NCI-H524 treated with DMSO at 0.1 percent for 48 hours (cell line): ENCODE measurements at places on chromosomes 12 and 14.

DNA sequence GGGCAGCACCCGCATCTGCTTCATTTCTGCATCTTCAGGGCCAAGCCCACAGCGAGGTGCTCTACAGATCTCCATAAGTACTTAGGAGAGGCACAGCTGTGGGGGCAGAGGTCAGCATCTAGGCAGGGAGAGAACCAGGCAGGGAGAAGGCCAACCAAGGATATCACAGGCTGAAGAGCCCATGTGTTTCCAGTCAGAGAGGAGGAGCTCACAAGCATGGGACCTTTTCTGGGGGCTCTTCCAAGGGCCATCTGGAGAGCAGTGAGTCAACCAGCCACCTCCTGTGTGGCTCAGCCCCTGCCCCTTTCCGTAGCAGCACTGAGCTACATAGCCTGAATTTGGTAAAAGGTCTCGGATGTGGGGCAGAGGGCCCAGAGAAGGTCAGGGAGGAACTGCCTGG is 78.5 kb downstream of the ARL6IP4 start:
- no peak for DNase-seq

GRCh38 chr12:122282061-122282460 is 15.8 kb upstream of the VPS33A start:
- no peak for DNase-seq

- no peak for DNase-seq
Measured at GRCh38 chr14:69660344-69661193, 49.2 kb downstream of the SUSD6 start.

- no peak for DNase-seq
Measured at GRCh38 chr14:94081386-94081820, 293 bp downstream of the IFI27L1 start.

- DNase-seq = no peak
Measured at GRCh38 chr12:98469109-98469508, 46.3 kb upstream of the TMPO start.

GRCh38 chr14:68795597-68796417 is 2.9 kb upstream of the ZFP36L1 start:
- no peak for DNase-seq

DNA sequence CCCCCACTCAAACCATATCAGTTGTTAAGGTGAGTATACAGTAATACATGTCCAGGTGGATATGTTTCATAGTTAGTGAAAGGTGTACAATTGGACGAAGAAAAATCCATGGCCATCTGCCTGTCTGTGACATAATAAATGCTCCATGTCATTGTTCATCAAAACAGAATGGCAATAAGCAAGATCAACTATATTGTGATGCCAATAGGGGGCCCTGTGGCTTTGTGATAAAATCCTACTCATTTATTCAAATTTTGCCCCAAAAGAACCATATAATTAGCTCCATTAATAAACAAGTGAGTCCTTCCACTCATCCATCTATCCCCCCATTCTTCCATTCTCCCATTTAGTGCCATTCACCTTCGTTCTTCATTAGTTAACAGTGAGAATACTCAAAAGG is 102.0 kb downstream of the MGST1 start:
- no peak for DNase-seq
